ENCODE measurements at places on chromosomes 5 and 9.

DNA sequence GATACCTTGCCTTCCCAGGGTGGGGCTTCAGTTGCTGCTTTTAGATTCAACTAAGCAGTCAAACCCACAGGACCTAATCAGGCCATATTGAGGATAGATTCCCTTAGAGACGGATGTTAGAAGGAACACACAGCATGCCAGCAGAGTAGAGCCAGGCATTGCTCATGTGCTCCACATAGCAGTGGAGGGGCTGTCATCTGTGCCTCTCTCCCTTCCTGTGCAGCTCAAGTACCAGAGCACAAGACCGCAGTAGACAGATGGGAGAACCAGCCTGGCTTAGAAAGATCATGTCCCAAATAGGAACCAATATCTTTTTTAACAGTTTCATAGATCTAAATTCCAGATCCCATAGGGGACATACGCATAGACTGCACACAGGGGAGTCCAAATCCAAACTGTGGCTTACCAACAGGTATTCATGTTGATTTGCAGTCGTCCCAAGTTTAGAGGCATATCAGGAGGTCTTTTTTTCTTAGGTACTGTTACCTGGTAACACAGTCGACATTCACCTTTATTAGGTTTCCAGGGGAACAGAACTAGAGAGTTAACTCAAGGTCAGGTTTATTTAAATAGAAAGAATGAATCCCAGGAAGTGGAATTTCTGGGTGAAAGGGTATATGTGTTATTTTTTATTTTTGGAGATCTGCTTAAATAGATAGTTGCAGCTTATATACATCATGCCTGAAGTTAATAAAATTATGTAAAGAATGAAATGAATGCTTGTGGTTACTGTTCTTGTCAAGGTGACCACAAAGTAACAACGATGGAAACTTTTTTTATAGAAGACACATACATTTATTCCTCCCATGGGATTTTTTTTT, 43.5 kb upstream of the PCAT7 start:
- no peak for DNase-seq

GRCh38 chr9:129036923-129037766, 719 bp downstream of the MIGA2 start:
- DNase-seq = no peak

DNA sequence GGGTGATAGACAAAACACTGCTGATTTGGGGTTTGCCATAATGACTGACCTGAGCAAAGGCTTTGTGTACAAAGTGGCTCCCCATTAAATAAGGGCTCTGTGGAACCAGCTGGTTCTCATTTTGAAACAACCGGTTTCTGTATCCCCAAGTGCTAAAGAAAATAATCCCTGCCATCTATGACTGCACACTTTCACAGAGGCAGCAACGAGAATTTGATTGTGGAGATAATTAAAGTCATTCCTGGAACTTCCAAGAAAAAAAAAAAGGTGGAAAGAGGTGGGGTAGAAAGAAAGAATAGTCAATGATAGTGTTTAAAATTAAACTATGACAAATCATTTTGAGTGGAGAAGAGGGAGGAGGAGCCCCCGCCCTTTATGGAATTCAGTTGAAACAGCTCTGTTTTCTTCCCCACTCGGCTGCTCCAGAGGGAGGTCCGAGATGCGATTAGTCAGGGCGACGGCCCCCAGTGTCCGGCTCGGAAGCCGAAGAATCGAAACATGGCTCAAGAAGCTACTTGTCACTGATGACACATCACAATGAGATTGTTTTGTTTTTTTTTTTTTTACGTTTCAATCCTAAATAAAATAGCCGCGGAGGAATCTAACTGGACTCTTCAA, 38.4 kb downstream of the EBF1 start:
- no peak for DNase-seq

- DNase-seq = no peak
These were observed 517.6 kb downstream of the BNC2 start for GRCh38 chr9:16352791-16353401.

DNA sequence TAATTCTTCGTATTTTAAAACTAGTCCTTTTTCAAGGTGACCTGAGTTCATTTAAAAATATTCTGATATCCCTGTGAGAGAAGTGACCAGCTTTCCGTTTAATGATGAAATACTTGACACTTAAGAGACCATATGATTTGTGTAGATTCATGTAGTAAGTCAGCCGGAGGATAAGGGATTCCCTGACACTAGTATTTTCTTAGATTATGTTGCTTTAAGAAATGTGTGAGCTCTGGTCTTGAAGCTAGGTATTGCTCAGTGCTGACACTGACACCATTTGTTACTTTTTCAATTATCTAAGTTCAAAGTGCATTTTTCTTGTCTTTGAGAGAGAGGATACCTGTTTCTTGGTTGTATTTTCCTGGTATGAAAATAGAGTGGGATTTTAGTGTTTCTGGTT, 4.2 kb downstream of the NIPBL start:
- DNase-seq = no peak

Data from stimulated activated CD8-positive, alpha-beta memory T cell treated with anti-CD3 and anti-CD28 coated beads, Interleukin-15, amount 100 ng/mL, for 4 hours (primary cell).